ENCODE measurements at places on chromosomes 7 and 10. TPM values are rescaled to one million over a fixed set of nuclear protein-coding genes. Genes with fewer than 3 reads are reported as not detected.

DNA sequence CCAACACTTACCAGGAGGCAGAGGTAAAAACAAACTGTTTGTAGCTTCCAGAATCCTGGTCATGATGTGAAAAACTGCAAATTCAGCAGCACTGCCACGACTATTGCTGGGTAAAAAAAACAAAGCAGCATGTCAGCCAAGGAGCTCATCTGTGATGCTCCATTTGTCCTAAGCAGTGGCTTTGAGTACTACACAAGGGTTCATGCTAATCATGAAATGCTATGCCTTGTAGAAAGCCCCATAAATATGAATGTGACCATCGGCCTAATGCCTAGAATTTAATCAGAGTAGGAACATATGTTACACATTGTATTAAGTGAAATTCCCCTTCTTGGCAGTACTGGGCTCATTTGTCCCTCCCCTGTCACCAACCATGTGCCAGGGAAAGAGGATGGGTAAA, 95.4 kb downstream of the GSAP start:
- H3K36me3 ChIP-seq = peaks cover 4% of the 10 kb centered on the region
- no peak overlapping the region for H3K4me3 ChIP-seq
- H3K4me1 ChIP-seq = peaks cover 10% of the 10 kb centered on the region
- H3K27ac ChIP-seq = no peak overlapping the region
- no peaks in the 10 kb centered on the region for H3K27me3 ChIP-seq
- DNase-seq = no peak

- no peaks in the 10 kb centered on the region for H3K36me3 ChIP-seq
- DNase-seq = no peak
- no peak overlapping the region for H3K4me3 ChIP-seq
- H3K4me1 ChIP-seq = no peaks in the 10 kb centered on the region
- H3K27me3 ChIP-seq = no peaks in the 10 kb centered on the region
Observed at GRCh38 chr10:110433740-110434139, 64.0 kb upstream of the DUSP5 start.

- no peak overlapping the region for H3K4me3 ChIP-seq
- H3K36me3 ChIP-seq = no peaks in the 10 kb centered on the region
- H3K4me1 ChIP-seq = peaks cover 30% of the 10 kb centered on the region
- H3K27me3 ChIP-seq = no peaks in the 10 kb centered on the region
- no peak for DNase-seq
Observed at GRCh38 chr7:44998153-44998871, 1.7 kb upstream of the CCM2 start.

- no peak overlapping the region for H3K4me3 ChIP-seq
- no peak for DNase-seq
Observed at GRCh38 chr10:70475661-70476060, 2.9 kb upstream of the PALD1 start.

GRCh38 chr7:46450886-46451285, 529.8 kb upstream of the IGFBP3 start:
- H3K4me3 ChIP-seq = no peak overlapping the region
- no peak for DNase-seq
- H3K27me3 ChIP-seq = no peaks in the 10 kb centered on the region
- no peak overlapping the region for H3K27ac ChIP-seq
- H3K36me3 ChIP-seq = no peaks in the 10 kb centered on the region

DNA sequence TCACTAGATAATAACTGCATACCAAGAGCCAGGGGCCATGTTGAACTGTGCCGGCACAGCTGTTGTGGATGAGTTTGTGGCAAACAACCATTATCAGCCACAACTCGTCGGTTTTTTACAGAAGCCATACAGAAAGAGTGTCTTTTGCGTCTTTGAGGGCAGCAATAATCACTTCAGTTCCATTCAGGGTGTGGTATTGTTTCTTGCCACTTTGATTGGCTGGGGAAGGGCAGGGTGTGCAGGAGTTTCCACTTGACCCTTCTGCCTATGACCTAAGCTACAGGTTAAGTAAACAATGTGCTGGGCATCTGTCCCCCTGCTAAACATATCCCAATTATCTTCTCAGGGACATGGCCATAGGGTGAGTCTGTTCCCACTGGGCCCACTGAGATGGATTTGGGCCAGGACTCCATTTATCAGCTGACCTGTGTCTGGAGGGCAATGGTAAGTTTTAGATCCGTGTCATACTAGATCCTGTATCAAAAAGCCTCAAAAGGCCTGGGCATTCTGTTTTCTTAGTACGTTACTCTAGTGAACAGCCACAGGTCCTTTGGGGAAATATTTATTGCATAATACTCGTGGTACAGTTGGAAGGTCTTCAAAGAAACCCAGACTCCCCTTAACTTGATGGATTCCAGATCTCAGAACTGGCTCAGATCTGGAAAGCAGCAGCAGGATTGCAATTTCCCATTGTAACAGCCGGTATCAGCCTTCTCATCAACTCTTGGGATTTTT, 15.9 kb downstream of the ZNF3 start:
- H3K27me3 ChIP-seq = no peaks in the 10 kb centered on the region
- peaks cover 14% of the 10 kb centered on the region for H3K4me1 ChIP-seq
- DNase-seq = no peak
- peaks cover 75% of the 10 kb centered on the region for H3K36me3 ChIP-seq
- peak overlapping the region; percentile 60 for H3K27ac ChIP-seq

GRCh38 chr7:132575982-132576720, at the start of gene PLXNA4:
PLXNA4 (minus strand) TSS chr7:132576470; CDS start chr7:132508693, 67,777 bp downstream.
- peaks cover 7% of the 10 kb centered on the region for H3K27me3 ChIP-seq
- no peaks in the 10 kb centered on the region for H3K36me3 ChIP-seq
- H3K4me3 ChIP-seq = peak within 1 kb of the TSS; percentile 65
- peak within 1 kb of the TSS; percentile 62 for H3K27ac ChIP-seq
- DNase-seq = no peak
- H3K4me1 ChIP-seq = peaks cover 29% of the 10 kb centered on the region

GRCh38 chr10:26969145-26969926, 108.6 kb upstream of the ABI1 start:
- H3K27me3 ChIP-seq = no peaks in the 10 kb centered on the region
- no peaks in the 10 kb centered on the region for H3K4me1 ChIP-seq
- no peak overlapping the region for H3K4me3 ChIP-seq
- H3K36me3 ChIP-seq = no peaks in the 10 kb centered on the region
- no peak for DNase-seq
- H3K27ac ChIP-seq = no peak overlapping the region

DNA sequence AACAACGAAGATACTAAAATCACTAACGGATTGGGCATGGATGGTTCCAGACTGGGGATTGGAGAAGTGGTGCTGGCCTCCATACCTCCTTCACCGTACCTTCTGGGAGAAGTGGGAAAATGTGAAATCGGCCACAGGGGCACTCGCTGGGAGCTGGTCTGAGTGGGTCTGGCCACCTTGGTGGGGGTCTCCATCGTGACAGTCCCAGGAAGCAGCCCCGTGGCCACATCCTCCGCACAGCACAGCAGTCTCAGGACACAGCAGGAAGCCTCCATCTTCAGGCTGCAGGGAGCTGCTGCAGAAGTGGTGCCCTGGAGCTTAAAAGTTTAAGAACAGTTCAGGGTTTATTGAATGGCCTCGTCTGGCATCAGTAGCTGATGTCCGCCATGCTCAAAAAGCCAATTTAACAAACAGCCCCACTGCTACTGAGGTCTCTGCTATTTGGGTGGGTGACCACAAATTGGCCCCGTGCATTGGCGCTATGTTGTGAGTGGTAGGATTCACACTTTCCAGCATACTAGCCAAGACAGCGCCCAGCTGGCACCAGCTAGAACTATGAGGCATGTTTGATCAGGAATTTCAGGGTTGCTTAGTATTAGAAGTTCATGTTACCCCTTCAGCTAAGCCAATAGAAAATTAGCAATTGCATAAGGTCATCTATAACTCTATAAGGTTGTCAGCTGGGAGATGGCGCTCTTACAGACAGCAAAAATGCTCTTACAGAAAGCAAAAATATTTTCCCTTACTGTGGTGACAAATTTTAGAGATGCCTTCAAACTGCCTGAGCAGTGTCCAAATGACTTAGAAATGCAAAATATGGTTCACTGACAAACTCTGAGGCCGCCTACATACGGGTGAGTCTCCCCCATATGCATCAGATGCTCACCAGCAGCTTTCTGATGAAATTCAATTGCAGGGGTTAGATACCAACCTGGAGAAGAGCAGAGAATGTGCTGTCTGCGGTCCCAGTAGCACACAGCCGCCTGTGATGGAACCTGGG, 17.0 kb downstream of the PKD1L1 start:
- no peaks in the 10 kb centered on the region for H3K27me3 ChIP-seq
- no peaks in the 10 kb centered on the region for H3K36me3 ChIP-seq
- H3K27ac ChIP-seq = no peak overlapping the region
- H3K4me1 ChIP-seq = no peaks in the 10 kb centered on the region
- no peak overlapping the region for H3K4me3 ChIP-seq

DNA sequence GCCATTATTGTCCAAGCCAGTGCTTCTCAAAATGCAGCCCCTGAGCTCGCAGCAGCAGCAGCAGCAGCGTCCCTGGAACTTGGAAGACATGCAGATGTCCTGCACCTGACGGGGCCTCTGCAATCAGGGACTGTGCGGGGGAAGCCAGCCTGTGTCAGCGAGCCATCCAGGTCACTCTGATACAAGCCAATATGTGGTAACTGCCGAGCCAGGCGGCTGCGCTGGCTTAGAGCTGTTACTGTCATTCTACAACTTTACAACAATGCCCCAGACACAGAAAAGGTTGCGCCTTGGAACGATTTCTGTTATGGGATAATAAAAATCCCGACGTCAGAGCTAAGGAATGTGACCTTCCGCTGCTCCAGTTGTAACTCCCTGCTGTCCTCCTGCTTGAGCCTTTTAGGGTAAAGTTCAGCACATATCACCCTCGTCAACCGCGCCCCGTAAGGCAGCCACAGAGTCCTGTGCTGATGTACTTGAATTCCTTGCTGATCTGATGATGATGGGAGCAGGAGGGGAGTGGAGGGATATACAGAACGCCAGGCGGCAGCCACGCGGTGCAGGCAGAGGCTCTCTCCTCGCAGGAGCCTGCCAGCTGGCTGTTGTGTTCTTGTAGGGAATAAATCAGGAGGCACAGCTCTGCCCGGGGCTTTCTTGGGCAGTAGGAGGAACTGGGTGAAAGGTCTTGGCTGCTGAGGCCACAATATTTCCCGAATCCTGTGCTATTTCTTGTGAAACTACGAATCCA, 20.0 kb upstream of the CRYGN start:
- H3K4me1 ChIP-seq = peaks cover 34% of the 10 kb centered on the region
- peak overlapping the region; percentile 91 for H3K27ac ChIP-seq
- peaks cover 4% of the 10 kb centered on the region for H3K36me3 ChIP-seq

DNA sequence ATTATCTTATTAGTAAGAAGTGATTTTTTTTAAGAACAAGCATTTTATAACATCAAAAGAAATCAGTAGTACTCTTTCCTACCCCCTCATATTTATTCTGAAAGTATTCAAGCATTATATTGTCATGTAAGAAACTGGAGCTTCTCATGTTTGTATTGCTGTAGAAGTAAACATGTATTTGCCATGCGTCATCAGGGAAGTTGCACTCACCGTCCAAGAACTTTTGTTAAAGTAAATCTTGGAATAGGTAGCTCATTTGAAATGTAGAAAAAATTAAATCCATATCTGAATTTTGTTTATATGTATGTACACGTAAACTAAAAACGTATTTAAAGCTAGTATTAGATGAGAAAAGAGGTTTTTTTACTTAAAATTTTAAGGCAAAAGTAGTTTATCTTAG, 96.8 kb downstream of the PTEN start:
- peaks cover 9% of the 10 kb centered on the region for H3K4me1 ChIP-seq
- DNase-seq = no peak
- no peaks in the 10 kb centered on the region for H3K36me3 ChIP-seq
- H3K27me3 ChIP-seq = no peaks in the 10 kb centered on the region
- no peak overlapping the region for H3K27ac ChIP-seq

GRCh38 chr7:53015463-53015862, 20.0 kb upstream of the POM121L12 start:
- H3K27me3 ChIP-seq = no peaks in the 10 kb centered on the region
- H3K4me3 ChIP-seq = no peak overlapping the region
- DNase-seq = no peak
- no peak overlapping the region for H3K27ac ChIP-seq
- H3K36me3 ChIP-seq = no peaks in the 10 kb centered on the region

DNA sequence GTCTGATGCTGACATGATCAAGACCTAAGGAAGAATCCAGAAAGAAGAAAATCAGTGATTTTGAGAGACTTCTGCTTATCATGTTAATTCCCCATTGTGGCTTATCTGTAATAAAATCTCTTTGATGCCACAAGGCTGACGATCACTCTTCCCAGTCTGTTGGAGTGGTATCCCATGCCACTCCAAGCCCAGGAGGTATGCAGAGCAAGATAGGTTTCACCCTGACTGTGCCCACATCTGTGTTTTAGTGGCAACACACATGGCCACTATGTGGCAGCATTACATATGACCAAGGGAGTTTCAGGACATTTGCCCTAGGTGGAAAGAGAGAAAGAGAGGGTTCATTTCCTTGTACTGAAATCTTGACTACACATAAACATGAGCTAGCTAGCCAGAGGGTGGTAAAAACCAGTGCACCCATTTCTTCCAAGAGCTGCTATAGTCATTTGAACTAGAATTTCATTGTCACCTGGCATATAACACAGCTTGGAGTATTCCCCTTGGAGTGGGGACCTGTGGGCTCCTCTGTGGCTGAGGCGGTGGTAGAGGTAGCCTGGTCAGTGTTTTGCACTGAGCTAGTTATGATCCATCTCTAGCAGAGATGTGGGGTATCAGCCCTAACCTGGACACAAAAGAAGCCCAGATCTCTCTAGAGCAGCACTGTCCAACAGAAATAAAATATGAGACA, 20.8 kb downstream of the LAMB4 start:
- H3K4me3 ChIP-seq = no peak overlapping the region
- H3K27me3 ChIP-seq = no peaks in the 10 kb centered on the region
- no peaks in the 10 kb centered on the region for H3K4me1 ChIP-seq
- no peaks in the 10 kb centered on the region for H3K36me3 ChIP-seq

- DNase-seq = no peak
- no peaks in the 10 kb centered on the region for H3K4me1 ChIP-seq
- no peak overlapping the region for H3K27ac ChIP-seq
- no peaks in the 10 kb centered on the region for H3K27me3 ChIP-seq
- H3K36me3 ChIP-seq = no peaks in the 10 kb centered on the region
Observed at GRCh38 chr7:29306319-29306991, 111.9 kb downstream of the CHN2 start.

The FLNC gene
- total RNA-seq = 418 TPM

DNA sequence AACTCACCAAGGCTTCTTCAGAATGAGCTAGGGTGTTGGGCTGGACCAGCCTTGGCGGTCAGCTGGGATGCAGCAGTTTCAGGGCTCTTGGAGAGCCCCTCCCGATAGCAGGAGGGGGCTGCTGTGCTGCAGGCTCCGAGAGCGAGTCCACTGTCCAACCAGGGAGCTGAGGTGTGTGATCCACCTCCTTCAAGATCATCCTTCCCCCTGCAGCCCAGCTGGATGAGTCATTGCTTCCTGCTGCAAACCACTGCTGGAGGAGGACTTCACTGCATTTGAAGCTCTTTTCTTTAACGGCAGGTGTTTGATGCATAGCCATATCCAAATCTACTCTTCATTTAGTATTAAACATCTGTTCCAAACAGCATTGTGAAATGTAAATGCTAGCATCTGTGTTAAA, 54.2 kb upstream of the EBF3 start:
- H3K4me3 ChIP-seq = no peak overlapping the region
- no peak overlapping the region for H3K27ac ChIP-seq
- DNase-seq = peak; percentile 78
- peaks cover 37% of the 10 kb centered on the region for H3K27me3 ChIP-seq

The ORAI2 gene
- 16.0 TPM for total RNA-seq

- H3K4me3 ChIP-seq = no peak overlapping the region
- H3K36me3 ChIP-seq = no peaks in the 10 kb centered on the region
- no peak overlapping the region for H3K27ac ChIP-seq
Observed at GRCh38 chr10:59648711-59649201, 60.9 kb downstream of the SLC16A9 start.

The PIK3CG gene
- total RNA-seq = 3.8 TPM

The CLRN3 gene
- total RNA-seq = not detected

GRCh38 chr7:22316914-22317313, 40.0 kb downstream of the RAPGEF5 start:
- no peak overlapping the region for H3K4me3 ChIP-seq
- no peak for DNase-seq
- H3K27ac ChIP-seq = no peak overlapping the region
- H3K27me3 ChIP-seq = no peaks in the 10 kb centered on the region
